Kidney epithelial cell (primary cell): ENCODE measurements at places on chromosomes 3 and 15.
A peak's percentile ranks its signal among the peaks of the same experiment; 100 is the strongest.

GRCh38 chr15:63166219-63166618 lies 8.9 kb upstream of the RPS27L start:
- no peak for DNase-seq

DNA sequence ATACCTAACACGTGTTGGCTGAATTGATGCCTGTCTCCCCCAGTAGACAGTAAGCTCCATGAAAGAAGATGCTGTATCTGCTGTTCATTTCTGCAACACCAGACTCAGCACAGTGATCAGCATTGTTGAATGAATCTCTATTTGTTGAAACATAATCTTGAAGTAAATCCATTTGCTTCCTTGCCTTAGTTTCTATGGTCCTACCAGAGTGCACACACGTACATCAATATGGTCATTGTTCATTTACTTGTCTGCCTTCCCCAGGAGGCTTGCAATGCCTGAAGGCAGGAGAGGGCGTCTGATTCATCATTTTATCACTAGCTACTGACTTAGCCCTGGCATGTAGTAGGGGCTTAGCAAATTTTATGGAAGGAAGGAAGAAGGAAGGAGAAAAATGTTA lies 19.2 kb downstream of the RBP2 start:
- DNase-seq: no peak

GRCh38 chr15:75599401-75599800 lies 20.3 kb upstream of the PTPN9 start:
- no peak for DNase-seq

GRCh38 chr3:133799794-133800585 lies 5.6 kb upstream of the SRPRB start:
- no peak for DNase-seq

DNA sequence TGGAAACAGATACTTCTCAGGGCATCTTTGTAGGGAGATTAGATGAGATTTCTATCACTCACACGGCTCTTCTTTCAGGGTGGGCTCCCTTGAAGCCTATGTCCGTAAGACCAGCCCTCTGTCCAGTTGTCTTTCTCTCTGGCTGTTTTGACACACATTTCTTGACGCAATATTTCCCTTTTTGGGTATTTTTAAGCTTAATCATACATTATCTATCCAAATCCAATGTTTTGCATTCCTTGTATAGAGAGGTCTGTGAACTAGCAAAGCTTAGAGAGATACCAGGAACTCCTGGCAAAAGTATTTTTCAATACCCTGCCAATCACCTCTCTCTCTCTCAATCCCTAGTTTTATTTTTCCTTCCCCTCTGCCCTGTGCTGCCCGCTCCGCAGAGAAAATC lies 79.3 kb downstream of the EOMES start:
- no peak for DNase-seq

DNA sequence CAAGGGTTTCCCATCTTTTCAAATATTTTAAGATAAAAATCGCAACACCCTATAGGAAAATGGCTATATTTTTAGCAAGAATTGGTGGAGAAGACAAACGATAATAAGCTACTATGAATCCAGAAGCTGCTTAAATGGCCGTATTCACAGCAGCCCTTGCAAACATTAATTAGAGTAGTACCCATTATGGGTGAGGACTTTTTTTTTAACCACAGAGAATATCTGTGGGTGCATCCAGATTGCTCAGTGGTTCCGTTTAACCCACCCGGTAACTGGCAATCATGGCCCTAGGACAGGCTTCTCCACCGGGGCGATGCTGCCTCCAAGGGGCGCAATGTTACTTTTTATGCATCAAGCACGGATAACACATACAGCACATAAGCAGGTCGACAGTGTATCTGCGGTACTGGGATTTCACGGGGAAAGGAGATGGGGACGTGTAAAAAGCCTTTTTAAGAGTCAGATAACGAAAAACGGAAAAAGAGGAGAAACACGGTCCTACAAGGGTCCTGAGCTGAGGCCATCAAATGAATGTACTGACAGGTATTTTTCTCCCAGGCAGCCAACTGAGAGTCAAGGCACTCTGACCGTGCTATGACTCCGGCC lies 968 bp upstream of the TMEM266 start:
- no peak for DNase-seq

GRCh38 chr15:93302080-93302765 lies 213.2 kb upstream of the RGMA start:
- no peak for DNase-seq

- DNase-seq: no peak
Observed at GRCh38 chr3:140276703-140277102, 341.7 kb downstream of the CLSTN2 start.

DNA sequence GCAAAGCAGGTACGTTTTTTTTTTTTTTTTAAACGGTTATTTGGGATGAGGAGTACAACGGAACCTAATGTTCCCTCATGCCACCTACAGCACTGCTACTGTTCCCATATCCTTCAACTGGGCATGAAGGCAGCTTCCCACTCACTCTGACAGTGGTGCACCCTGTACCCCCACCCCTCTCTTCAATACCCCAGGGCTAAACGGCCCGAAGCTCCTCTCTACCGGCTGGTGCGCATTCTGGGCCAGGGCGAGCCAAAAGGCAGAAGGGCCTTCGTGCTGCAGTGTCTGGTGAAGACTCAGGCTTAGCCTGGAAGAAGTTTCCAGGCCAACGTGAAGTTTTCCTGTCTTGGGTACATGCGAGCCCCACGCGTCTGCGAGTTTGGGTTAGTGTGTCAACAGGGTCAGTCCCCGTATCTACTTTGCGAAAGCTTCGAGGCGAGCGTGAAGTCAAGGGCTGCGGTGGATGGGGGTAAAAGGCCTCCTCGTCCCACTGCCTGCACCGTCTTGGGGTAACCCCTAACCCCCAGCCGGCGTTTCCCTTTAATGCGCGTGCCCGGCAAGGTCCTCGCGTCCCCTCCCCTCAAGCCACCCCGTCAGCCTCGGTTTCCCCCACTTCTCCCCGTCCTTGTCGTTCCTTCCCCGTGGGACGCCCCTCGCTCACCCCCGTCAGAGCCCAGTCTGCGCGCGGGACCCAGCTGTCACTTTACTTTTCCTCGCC lies 765 bp upstream of the UBE2E2 start:
- no peak for DNase-seq

GRCh38 chr3:24596626-24597025 lies 102.0 kb upstream of the THRB start:
- no peak for DNase-seq

DNA sequence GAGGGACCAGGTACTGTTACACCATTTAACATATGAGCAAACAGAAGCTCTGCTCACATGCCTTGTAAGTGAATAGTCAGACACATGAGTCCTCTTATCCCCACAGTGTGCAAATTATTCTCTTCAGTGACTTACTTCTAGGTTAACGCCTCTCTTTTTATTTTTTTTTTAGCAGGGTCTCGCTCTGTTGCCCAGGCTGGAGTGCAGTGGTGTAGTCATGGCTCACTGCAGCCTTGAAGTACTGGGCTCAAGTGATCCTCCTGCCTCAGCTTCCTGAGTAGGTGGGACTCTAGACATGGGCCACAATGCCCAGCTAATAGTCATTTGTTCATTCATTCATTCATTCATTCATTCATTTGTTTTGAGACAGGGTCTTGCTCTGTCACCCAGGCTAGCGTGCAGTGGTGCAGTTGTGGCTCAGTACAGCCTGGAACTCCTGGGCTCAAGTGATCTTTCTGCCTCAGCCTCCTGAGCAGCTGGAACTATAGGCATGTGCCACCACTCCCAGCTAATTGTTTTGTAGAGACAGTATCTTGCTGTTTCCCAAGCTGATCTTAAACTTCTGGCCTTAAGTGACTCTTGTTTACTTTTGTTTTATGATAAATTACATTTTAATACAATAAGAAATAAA lies 94.7 kb downstream of the LRRC28 start:
- DNase-seq: no peak

DNA sequence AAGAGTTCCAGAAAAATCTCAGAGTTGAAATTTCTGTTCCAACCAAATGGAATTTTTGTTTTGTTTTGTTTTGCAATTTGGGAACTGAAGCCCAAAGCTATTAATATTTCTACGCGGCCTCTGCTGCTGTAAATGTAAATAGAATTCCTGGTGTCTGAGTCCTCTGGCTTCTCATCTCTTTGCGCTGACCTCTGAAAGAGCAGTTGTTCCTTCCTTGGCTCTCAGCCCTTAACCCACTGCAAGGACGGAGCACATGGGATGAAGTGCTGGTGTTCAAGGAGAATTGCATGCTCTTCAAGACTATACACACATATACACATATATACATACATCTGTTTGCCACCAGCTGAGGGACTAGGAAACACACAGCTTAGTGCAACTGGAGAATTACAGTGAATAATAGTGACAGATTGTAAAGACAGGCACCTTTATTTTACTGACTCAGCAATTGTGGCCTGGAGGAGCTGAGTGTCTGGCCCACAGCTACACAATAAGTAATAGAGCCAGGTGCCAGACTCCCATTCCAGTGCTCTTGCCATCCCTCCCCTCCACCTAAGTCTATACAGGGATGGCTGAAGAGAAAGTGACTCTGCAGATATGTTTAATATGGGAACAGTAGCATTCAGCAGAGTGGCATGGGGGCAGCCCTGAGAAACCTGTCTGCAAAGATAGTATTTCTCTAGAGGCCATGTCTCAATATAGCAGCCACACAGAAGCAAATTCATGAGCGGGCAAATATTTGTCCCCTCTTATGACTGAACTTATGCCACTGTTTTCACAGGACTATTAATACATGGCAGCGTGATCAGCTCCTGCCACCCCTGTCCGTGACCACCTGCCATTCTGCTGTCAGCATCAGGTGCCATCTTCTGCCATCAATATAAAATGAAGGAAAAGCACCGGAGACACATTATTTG lies 42.3 kb downstream of the NEK10 start:
- DNase-seq: no peak

- DNase-seq: no peak
Observed at GRCh38 chr3:191239407-191240031, 40.5 kb downstream of the OSTN start.

DNA sequence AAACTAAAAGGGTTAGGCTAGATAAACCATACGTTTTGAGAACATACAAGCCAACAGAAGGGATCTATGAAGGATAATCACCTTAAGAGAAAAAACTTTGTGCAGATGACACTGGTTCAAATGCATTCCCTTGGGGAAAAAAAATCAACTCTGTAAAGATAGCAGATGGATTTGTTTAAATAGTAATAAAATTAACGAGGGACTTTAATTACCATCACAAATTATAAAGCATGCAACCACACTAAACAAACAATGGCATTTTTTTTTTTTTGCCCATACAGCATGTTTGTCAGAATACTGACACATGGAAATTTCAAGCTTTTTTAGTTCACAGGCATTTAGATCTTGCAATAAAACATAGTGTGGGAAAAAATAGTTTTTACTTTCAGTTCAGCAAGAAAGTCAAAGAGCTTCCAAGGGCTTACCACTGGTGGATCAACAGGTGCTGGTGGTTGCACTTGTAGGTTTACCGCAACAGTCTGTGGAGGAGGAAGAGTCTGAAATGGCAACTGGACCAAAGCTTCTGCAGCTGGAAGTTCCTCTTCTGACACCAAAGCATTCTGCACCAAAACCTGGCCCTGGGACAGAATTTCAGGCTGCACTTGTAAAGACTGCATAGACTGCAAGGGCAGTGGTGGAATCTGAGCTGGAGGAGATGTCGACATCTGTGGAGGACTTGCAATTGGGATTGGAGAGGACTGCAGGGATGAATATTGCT lies 53.1 kb downstream of the PHC3 start:
- DNase-seq: no peak

- no peak for DNase-seq
Observed at GRCh38 chr3:19392150-19392549, 243.8 kb downstream of the KCNH8 start.

GRCh38 chr15:40843885-40844695 lies at the start of gene SPINT1:
Gene SPINT1 (plus strand): TSS chr15:40844048. CDS start chr15:40844555, 507 bp downstream.
- no peak for DNase-seq

DNA sequence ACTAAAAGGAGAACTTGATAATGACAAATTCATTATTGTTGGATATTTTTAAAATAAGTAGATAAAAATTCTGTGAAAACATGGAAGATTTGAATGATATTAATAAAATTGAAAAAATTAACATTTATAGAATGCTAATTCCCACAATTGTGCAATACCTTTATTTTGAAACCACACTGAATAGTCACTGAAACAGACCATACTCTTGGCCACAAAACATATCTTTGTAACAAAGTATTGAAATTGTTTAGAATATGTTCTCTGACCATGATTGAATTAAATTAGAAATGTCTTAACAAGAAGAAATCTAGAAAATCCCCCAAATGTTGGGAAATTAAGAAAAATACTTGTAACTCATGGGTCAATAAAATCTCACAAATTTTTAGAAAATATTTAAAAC lies 49.2 kb downstream of the ARHGAP11B start:
- DNase-seq: no peak

DNA sequence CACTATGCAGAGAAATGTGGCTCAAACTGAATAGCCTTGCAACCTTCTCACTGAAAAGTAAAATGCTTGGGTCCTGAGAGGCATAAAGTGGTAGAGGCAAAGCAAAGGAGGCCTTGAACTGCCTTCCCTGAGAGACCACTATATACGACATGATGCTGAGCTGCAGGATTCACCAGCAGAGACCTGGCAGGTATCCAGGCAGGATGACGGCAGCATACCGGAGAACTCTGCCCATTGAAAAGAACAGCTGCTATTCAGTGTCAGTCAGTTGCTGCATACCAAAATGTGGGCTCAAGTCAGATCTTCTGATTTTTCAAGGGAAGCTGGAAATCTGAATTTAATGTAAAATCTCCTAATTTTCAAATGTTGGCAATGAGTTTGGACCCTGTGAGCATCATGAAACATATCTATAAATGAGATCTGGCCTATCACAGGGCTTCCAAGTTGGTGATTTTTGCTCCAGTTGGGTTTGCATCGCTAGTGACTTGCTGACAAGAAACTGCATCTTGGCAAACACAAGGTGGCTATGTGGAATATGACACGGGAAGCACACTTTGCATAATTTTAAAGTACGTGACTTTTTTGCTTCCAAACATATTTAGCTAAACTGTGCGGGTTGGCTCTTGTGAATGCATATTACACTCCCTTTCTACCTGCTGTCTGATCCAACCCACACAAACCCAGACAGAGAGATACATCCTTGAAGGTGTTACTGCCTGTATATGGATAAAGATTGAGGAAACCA lies 529.0 kb downstream of the AGBL1 start:
- DNase-seq: no peak

GRCh38 chr3:39631136-39631535 lies 163.7 kb downstream of the MOBP start:
- no peak for DNase-seq

GRCh38 chr3:64792445-64792844 lies 104.6 kb upstream of the ADAMTS9 start:
- no peak for DNase-seq

- DNase-seq: peak; percentile 66
Observed at GRCh38 chr15:74598126-74598842, 17.4 kb upstream of the CLK3 start.

GRCh38 chr15:97893967-97894366 lies 66.5 kb upstream of the ARRDC4 start:
- DNase-seq: no peak

GRCh38 chr15:39788108-39788507 lies 5.5 kb upstream of the FSIP1 start:
- no peak for DNase-seq

- peak; percentile 62 for DNase-seq
Observed at GRCh38 chr3:159458010-159458409, 530.6 kb upstream of the IL12A start.
